ENCODE measurements at places on chromosomes 3 and 15.

- no peak for DNase-seq
These were observed 507.0 kb upstream of the TPRG1 start for GRCh38 chr3:188664795-188665194.

DNA sequence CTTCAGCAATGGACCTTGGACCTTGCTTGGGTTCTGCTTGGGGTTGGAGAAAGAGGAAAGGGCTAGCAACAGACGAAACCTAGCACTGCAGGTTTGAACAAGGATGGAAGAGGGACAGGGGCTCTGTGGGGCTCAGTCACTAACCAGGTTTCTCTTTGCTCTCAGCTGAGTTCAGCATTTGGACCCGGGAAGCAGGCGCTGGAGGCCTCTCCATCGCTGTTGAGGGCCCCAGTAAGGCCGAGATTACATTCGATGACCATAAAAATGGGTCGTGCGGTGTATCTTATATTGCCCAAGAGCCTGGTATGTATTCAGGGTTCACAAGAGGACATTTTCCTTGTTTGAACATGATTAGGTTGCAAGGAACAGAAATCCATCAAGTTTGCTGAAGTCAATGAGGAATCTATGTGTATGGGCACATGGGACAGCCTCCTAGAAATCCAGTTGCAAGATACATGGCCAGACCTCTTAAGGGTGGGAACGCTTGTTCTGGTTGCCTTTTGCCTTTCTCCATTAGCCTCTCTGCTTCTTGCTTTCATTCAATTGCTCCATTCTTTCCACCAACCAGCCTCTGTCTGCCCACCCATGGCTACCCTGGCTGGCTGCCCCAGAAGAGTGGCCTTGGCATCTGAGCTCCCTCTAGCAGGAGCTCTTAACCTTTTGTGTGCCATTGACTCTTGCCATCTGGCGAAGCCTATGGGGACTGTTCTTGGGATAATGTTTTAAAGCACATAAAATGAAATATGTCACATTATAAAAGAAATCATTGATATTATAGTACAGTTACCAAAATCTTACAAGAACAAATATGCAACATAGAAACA lies 55.9 kb downstream of the DNASE1L3 start:
- no peak for DNase-seq

GRCh38 chr3:169295126-169295525 lies 368.4 kb downstream of the MECOM start:
- no peak for DNase-seq

DNA sequence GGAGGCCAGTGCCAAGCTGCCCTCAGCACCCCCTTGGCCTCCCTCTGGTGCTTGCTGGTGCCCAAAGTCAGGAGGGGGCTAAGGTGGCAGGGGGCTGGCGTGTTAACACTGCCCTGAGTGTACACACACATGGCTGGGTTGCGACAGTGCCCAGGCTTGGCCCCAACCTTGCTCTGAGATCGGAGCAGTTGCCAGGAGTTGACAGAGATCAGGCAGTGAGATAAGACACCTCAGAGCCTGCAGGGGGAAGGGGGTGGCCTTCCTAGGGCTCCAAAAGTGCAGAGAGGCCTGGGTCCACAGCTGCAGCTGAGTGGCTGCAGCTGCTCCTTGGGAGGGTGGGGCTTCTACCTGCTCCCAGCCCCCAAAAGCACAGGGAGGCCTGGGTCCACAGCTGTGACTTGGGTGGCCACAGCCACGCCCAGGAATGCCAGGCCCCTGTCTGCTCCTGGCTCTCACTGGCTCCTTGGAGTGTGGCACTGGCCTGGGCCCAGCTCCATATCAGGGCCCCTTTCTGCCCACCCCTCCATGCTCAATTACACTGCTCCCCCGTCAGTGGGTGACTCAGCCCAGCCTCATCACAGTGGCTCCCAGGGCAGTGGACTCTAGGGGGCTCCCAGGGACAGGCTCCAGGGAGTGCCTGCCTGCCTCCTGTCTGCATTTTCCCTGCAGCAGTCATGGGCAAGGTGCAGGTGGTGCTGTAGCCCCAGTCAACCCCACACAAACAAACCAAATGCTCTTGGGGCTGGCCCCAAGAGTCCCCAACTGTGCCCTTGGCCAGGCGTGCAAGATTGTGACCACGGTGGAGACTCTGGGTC lies 56.4 kb upstream of the C15orf39 start:
- no peak for DNase-seq

- DNase-seq, result no peak
These were observed 5.2 kb upstream of the IMPG2 start for GRCh38 chr3:101325393-101326134.

Measured in stimulated activated CD8-positive, alpha-beta memory T cell treated with anti-CD3 and anti-CD28 coated beads, Interleukin-15, amount 100 ng/mL, for 4 hours (primary cell).